ENCODE measurements at places on chromosomes 5 and 9.
A peak's percentile ranks its signal among the peaks of the same experiment; 100 is the strongest.

DNA sequence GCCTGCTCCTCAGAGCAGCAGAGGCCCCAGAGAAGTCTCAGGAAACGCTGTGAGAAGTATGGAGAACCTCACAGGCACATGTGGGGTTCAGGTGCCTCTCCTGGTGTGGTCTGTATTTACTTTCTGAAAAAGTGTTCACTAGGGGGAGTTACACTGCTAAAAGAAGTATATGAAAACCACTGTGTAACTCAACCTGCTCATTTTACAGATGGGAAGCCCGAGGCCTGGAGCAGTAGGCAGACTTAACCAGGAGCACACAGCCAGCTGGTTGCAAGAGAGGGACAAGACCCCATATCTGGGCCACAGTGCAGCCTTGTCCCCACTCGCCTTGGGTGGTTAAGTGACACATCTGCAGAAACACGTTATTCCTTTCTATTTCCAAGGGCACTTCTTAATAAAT is 112.8 kb upstream of the SAP30L start:
- DNase-seq: no peak

DNA sequence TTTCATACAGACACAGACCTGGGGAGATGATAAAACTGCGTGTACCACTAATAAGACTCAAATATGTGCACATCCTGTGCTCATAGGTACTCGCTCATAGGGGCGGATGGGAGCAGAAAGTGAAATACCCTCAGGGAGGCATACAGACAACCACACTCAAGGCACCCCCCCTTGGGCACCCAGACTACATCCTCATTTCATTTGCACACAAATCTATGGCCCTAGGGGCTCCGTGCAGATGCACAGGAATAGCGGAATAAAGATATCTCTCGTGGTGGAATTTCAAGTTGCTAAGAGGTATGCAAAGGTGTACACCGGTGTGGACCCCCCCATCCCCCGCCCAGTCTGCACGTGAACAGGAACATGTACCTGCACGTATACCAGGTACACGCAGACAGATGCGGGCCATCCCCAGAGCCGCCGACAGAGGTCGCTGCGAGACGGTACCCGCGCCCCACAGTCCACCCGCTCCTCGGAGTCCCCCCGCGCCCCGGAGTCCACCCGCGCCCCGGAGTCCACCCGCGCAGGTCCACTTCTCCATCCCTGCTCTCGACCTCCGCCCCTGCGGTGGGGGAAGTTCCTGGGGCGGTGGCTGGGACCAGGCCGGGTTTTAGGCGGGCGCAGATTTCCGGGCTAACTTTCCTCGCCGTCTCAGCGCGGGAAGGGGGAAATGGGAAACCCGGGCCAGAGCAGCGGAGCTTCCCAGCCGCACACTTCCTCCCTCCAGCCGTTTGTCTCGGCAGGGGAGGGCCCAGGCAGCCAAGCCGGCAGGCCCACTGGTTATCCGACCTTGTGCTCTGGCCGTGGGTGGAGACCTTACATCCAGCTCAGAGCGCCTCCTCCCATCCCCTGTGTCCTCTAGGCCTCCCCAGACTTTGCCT is 1.0 kb upstream of the IL12B start:
- DNase-seq: peak; percentile 56

DNA sequence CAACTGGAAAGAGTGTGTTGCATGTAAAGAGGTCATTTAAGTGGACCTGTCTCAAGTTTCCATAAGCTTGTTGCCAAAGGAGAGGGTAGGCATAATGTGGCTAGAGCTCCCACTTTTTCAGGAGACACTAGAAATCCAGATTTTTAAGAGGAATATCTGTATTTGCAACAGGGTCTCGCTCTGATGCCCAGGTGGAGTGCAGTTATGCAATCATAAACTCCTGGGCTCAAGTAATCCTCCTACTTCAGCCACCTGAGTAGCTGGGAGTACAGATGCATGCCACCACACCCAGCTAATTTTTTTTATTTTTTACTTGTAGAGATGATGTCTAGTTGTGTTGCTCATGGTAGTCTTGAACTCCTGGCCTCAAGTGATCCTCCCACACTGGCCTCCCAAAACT is 183.5 kb downstream of the NIPBL start:
- DNase-seq: no peak

DNA sequence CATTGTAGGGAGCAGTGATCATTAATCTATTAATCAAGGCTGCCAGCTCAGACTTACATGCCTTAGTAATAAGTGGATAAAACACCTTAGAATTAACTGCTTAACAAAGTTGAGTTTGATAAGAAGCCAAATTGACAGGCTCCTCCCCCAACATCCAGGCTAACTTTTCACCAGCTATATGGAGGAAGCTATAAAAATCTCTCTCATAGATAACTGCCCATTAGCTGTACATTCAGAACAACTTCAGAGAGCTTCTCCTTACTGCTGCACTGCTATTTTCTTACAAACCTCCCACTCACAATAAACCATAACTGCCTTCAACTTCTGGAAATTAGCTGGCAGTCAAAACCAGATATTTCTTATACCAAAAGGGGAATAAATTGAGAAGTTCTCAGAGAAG is 364.1 kb downstream of the PRELID2 start:
- DNase-seq: no peak

DNA sequence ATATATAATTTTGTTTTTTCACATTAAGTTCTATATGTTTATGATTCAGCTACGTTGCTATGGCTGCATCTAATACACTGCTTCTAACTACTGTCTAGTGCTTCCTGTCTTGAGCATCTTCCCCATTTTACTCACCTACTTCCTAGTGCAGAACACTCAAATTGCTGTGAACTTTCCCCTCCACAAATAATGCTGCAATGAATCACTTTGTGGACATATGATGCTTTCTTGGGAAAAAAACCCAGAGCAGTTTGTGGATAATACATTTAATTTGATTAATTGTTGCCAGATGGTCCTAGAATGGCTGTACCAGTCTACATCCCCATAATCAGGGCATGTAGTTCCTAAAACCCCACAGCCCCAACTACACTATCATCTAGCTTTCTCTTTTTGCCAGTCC is 18.5 kb downstream of the CD180 start:
- no peak for DNase-seq

All from T-helper 1 cell (primary cell).